Nephron progenitor cell (in vitro differentiated cells): ENCODE measurements at places on chromosomes 7 and 10.

DNA sequence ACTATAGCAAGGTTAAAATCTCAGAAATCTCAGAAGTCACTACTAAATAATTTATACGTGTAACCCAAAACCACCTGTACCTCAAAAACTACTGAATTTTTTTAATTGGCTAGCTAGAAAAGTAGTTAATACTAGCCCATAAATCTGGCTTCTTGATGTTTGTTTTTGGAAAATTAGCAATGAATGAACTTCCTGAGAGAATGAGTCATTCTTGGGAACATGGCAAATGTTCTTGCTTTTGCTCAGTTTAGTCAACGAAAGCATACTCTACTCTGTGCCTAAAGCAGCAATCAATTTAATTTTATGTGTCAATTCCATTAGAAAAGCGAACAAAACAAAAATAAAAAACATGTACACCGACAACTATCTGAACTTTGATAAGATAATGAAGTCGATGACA is 69.2 kb downstream of the SEMA3E start:
- no peak for DNase-seq

- no peak for DNase-seq
These were observed 671 bp upstream of the ATAD1 start for GRCh38 chr10:87818505-87819288.

- no peak for DNase-seq
These were observed 95.8 kb upstream of the TNS3 start for GRCh38 chr7:47677664-47678063.

- DNase-seq = no peak
These were observed 159.2 kb downstream of the RGS10 start for GRCh38 chr10:119383174-119383856.

GRCh38 chr7:57417736-57418135 is 32.2 kb upstream of the ZNF716 start:
- no peak for DNase-seq

DNA sequence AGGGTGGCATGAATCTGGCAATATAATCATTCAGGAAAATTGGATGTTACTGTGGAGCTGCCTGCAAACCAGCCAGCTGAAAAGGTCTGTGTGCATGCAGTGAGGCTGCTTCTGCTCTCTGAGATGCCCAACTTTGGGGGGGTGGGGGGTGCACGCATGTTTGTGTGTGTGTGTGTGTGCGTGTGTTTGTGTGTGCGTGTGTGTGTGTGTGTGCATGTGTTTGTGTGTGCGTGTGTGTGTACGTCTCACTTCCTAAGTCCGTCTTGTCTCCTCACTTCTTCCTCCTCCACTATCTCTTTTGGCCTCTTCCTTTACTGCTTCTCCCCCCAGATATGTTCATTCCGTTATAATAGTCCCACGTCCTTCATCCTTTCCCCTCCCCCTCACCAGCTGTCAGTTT is 102.9 kb upstream of the MACROH2A2 start:
- no peak for DNase-seq

DNA sequence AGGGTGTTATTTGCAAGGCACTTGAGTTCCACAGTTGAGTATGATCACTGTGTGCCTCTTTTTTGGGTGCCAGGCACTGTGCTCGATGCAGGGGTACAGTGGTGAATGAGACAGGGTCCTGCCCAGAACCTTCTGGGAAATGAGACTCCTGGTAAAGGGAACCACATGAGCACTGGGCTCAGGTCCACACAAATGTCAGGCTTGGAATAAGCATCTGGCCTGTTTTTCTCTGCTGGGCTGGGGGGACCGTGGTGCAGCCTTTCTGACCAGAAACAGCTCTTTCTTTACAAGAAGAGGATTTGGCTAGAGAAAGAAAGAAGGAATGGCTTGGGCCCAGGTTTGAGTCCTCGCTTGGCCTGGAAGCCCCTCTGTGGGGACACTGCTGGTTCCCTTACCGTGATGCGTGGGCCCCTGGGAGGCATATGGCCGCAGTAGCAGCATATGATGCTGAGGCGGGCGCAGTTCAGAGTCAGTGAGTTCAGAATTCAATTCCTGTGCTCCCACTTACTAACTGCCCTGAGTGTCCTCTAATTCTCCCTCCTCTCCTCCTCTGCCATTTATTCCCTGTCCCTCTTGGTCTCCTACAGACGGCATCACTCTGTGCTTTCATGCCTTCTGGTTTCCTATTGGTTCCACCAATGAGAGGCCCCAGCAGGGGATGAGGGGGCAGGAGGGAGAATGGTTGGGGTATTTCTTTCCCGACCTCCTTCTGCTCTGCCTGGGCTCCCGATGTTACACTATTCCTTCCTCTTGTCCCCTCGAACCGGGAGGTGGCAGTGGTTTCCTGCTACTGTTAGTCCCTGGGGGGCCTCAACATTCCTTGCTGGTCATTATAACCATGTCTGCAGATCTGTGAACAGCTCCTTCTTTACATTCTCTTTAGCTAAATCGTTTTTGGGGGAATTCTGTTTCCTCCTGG is 9.6 kb upstream of the KCP start:
- no peak for DNase-seq

DNA sequence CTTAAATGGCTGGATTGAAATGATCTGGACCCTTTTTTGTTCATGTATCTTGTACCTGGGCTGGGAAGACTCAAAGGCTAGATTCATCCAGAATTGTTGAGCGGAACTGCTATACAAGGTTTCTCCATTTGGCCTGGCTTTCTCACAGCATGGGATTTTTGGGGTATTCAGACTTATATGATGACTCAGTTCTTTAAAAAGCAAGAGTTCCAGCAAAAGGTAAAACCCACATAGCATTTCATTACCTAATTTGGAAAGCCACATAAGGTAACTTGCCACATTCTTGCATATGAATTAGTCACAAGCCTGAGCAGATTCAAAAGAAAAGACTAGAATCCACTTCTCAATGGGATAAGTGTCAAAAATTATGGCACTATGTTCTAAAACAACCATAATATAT is 137.4 kb downstream of the HGF start:
- no peak for DNase-seq

DNA sequence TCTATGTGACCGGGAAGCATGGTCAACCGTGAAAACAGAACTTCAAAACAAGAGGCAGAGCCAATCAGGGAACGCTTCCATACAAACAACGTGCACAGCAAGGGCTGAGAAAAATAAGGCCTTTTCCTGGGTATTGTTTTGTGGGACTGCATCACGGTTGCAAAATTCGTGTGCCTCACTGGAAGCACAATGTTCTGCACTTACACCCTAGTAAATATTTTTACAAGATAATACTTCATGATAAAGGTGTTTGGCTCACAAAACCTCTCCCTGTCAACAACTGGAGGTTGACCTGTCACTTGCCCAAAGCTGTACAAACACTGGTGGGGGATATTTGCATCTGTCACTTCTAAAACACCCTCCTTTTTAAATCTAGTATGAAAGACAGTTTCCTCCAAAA is 37.0 kb downstream of the KLF6 start:
- no peak for DNase-seq

DNA sequence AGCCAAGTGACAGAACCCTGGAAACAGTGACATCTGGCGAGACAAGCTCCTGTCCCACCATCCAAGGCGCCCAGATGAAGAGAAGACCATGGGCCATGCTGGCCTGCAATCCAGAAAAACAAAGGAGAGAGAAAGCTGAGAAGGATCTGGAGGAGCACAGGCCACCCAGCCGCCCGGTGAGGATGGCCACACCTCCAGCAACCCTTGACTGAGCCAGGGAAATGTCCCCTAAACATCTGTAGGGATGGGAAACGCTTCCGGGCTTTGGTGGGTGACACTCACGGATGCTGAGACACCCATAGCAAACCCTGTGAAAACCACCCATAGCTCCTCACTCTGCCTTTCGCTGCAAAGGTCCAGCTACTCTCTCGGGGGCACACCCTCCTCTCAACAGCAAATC is 32.0 kb downstream of the TCERG1L start:
- DNase-seq = no peak

GRCh38 chr10:97866524-97867219 is 17.0 kb downstream of the GOLGA7B start:
- DNase-seq = no peak

DNA sequence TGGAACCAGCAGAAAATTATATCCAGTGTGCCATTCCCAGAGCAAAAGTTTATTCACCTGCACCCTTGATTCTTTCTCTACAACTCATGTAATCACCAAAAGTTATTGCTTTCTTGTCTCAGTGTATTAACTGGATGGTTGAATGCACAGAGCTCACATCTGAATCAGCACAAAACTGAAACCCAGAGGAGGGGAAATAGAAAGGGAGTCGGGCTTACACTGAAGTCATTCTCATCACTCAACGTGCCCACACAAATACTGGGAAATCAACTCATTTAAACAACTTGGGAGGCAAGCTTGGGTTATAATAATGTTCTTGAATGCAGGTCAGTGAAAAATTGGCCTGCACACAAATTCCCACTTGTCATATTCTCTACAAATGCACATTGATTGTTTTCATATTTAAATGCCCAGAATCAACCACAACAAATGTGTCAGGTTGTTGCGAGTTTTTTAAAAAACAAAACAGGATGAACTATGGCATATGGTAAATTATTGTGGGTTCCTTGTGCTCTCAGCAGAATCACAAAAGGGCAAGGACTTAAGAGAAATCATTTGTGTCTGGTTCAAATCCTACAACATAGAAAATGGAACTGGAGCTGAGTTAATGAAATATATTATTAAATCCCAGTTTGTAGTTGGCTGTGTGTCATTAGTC is 125.9 kb upstream of the NOBOX start:
- no peak for DNase-seq

DNA sequence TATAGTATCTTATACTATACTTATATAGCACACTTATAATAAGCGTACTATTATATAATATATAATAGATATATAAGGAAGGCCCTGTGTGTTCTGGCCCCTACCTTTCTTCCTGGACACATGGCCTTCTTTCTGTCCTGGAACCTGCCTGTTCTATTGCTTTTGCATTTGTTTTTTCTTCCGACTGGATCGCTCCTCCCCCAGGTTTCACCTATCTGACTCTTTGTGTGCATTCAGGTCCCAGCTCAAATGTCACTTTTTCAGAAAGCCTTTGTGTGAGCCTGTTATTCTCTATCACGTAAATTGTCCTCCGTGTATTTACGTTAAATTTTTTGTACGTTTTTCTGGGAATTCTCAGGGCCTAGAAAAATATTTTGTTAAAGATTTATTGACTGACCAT is 2.9 kb upstream of the TRIM8 start:
- DNase-seq = no peak

GRCh38 chr7:37354656-37355131 is 94.0 kb downstream of the ELMO1 start:
- DNase-seq = no peak

DNA sequence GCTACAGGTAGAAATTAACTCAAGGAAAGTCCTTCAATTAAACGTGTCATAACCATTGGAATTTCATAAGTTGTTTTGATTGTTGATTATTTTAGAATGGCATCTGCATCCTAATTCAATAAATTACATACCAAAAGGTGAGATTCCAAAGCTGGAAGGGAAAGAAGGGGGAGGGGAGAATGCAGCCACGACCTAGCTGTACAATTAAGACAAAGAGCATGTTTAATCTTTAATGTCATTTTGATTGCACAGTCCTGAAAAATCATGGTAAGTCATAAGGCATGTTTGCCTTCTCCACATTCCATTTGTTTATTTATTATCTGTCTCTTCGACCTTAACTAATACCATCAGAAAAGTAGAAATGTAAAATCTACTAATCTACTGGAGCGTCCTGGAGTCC is 358.1 kb downstream of the FRMD4A start:
- no peak for DNase-seq

- no peak for DNase-seq
These were observed 173.3 kb upstream of the MKLN1 start for GRCh38 chr7:131154380-131154779.

DNA sequence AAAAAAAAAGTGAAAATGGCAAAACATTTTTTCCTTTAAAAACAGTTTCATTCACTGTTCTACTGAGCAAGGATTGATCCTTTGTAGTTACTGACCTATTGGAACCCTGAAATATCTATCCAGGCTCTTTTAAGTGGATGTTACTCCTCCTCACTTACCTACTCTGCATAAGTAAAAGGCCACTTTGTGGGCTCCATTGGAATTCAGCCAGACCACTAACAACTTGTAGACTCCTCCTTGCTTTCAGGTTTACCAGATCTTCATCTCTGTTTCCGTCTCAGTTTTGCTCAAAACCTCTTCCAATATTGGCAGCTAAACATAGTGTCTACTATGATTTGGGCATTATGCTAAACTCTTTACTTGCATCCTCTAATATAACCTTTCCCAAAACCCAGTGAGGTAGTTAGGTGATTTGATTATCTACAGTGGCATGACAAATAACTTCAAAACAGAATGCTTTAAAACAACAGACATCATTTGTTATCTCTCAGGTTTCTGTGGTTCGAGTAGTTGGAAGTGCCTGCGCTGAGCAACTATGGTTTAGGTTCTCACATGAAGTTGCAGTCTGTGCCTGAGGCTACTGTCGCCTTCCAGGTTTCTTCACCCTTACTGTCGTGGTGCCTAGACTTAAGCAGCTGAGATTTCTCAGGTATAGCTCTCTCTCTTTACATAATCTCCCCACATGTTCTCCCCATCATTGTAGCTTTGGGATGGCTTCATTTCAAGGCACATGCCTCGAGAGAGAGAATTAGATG is 698.2 kb downstream of the REEP3 start:
- DNase-seq = no peak

GRCh38 chr7:8441106-8441965 is 7.9 kb downstream of the NXPH1 start:
- peak; percentile 20 for DNase-seq

DNA sequence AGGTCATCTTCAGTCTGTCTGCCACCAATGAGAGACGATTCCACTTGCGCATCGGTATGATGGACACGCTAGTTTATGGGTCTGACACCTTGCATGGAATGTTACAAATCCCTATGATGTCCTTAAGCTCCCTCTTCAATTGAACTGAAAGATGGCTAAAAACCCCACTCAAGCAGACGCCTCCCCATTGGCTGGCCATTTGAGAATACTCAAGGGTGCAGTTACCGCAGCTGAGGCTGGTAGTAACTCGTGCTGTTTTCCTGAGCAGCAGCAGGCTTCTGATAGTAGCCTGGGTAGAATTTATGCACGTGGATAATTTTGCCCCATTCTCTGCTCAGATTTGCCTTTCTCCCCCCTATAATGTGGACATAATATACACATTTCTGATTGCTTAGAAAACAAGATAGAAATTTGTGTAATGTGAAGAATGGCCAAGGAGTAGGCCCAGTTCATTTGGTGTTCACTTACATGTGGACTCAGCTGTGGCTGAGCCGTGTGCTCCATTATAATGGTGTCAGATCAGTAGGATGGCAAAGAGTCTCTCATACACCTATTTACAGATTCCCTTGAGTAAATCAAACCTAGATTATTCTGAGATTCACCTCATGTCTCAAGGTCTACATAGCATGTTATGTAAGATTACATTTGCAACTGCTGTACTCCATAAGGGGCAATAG is 142.8 kb downstream of the HIBADH start:
- DNase-seq = peak; percentile 54

- DNase-seq = peak; percentile 13
These were observed 626 bp downstream of the PRPF18 start for GRCh38 chr10:13587391-13587790.

- no peak for DNase-seq
These were observed 98.1 kb downstream of the DPY19L1 start for GRCh38 chr7:34939175-34939574.

- DNase-seq = no peak
These were observed 59.1 kb downstream of the MALSU1 start for GRCh38 chr7:23358152-23358674.

GRCh38 chr10:77602913-77603533 is 34.6 kb downstream of the KCNMA1 start:
- no peak for DNase-seq

- DNase-seq = peak; percentile 42
These were observed 439.3 kb downstream of the RPS24 start for GRCh38 chr10:78473006-78473405.
